ENCODE measurements at places on chromosomes 5 and 9. TPM values are rescaled to one million over a fixed set of nuclear protein-coding genes. Genes with fewer than 3 reads are reported as not detected.

DNA sequence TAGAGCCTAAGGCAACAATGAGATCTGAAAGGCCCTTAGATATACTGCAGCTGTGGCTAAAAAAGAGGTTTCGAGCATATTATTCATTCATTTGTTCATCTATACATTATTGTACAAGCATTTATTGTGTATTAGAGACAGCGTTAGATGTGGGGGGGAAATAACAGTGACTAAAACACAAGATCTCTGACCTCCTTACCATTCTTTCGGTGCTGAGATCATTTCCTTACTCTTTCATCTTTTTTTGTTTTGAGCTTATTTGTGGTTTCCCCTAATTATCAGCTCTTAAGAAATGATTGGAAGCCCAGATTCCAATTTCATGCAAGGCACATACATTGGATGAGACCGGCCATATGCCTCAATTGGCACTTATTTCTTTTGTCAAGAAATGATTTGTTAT, 113.2 kb downstream of the SEC61B start:
- no peak for DNase-seq

DNA sequence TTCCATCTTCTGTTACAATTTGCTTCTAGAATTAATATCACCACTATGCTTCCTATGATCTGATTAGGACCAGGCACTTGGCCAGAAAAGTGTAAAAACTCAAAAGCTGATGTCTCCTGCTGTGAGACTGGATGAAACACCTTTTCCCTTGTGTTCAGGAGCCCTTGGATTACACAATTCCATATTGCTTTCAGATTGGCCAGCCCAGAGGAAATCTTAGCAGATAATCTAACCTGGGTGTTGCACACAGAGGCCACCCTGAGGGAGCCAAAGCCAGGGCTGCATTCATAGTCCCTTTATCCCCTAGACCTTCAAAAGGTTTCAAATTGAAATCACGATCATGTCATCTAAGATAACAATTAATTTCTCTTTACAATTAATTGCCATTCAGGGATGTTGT, 94.1 kb upstream of the SELENOP start:
- no peak for DNase-seq

The PCDHA9 gene
- not detected for total RNA-seq

The TOR4A gene
- 210 TPM for total RNA-seq

GRCh38 chr5:169717288-169717687, 80.2 kb downstream of the DOCK2 start:
- DNase-seq, result no peak

DNA sequence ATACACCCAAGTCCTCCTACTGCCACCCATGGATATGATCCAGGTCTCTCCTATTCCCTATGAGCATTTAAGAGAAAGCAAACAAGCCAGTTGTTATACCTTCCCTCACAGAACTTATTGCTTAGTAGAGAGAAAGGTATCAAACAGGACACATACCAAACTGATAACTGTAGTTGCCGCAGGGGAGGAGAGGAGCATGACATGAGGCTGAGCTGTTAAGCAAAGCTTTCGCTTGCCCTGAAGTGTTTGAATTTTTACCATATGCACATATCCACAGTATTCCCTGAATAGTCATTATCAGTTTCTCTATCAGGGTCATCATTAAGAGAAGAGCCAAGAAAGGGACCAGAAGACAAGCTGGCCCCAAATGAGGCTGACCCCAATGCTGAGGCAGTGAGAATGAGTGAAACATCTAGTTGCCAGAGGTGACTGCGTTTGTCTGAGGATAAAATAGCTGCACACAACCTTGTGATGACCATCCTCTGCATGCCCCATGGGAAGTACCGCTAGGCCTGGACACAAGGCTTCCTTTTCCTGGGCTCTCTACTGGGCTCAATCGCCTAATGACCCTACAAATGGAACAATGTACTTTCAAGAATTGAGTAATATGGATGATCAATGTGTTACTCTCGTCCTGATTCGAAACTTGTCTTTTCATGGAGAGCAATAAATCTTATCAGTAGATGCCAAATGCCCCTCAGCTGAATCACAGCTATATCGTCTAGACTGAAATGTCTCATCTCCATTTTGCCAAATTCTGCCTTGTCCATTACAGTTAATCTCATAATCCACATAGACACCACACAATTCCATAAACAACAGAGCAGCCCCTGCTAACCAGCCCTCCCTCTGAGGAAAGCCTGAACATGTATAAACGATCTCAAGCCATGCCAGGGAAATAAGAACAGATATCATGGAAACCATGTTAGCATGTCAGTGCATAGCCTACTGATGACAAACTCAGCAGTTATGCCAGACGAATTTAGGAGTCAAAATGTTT, 4.3 kb upstream of the IFNK start:
- DNase-seq, result no peak

Measured in HT-29 (cell line).